Cortex of kidney (tissue), 1 donor: ENCODE measurements at places on chromosomes 3 and 15.

GRCh38 chr15:81939604-81940440, 106.0 kb downstream of the MEX3B start:
- no peak for DNase-seq

DNA sequence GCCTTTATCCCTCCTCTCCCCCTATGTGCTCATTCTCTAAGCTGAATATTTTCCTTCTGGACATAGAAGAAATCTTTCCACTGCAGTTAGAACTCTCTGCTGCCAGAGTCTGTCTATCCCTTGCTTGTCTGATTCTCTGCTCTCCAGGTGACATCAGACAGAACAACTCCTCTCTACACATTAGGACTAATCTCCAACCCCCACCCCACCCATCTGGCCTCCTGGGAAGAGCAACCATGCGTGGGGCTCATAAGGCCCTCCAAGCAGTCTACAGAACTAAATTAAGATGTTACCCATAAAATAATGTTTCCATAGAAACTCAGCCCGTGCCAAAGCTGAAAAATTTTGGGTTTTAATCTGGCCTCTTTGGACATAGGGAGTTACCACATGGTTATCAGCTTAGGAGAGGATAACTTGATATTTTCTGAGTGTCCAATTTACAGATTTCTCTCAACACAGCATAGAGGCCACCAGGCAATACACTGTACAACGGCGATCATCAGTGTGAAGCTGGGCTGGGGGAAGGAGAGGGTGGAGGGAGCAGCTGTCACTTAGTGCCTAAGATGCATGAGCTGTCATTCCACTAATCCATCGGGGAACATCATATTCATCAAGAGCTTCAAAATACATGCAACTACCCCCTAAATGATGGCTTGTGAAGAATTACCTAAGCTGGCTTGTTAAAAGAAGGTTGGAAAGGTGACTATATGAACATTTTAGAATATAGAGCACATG, 199.4 kb downstream of the CLSTN2 start:
- DNase-seq: no peak

DNA sequence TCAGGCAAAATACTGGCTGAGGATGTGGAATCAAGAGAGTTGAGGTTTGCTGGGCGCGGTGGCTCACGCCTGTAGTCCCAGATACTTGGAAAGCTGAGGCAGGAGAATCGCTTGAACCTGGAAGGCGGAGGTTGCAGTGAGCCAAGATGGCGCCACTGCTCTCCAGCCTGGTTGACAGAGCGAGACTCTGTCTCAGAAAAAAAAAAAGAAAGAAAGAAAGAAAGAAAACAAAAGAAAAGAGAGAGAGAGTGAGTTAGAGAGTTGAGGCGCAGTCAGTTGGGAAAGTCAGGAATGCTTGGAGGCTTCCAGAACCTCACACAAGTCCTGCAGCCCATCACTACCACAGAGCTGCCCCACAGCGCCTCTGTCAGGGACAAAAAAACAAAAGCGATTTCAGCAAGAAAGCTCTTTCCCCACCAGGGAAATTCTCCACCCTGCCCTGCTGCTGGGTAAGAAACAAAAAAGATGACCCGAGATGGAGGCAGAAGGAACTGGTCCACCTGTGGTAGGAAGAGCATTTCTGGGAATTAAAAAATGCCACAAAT, 13.8 kb downstream of the HDC start:
- DNase-seq: no peak

- DNase-seq: no peak
These were observed 298.2 kb upstream of the SATB1 start for GRCh38 chr3:18723206-18723810.

GRCh38 chr15:25674913-25675312, 188.2 kb downstream of the ATP10A start:
- no peak for DNase-seq

GRCh38 chr15:98751767-98752166, 103.4 kb downstream of the IGF1R start:
- no peak for DNase-seq

- no peak for DNase-seq
These were observed 16.5 kb downstream of the KLHL25 start for GRCh38 chr15:85778107-85778776.

DNA sequence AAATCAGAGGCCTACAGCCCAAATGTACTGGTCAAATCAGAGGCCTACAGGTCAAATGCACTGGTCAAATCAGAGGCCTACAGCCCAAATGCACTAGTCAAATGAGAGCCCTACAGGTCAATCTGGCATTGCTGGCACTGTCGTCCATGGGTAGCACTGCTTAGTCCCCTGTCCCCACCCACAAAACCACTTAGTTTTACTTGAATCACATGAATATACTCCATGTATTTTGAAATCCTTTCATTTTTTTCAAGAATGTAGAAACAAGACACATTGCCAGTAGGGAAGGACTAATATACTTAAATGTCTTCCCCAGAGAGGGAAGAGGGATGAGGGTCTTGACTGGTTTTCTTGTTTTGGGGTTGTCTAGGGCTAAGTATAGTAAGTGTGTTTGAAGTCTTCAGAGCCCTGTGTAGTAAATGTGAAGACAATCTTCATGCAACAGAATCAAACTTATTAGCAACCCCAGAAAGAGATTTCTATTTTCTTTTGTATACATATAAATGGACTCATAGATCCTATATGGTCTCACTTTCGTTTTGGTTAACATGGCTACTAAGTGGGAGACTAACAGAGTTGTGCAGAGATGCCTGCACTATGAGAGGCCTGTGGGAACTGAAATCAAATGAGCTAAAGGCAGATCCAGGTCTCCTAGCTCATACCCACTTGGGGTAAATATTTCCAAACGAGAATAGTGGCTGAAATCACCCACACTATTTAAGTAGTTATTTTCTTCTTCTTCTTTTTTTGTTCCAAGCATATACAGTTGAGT, 38.3 kb upstream of the DCUN1D1 start:
- DNase-seq: no peak

- no peak for DNase-seq
These were observed 130.3 kb downstream of the LIPC start for GRCh38 chr15:58562135-58562534.

- no peak for DNase-seq
These were observed 150.0 kb downstream of the CLSTN2 start for GRCh38 chr3:140085001-140085400.

DNA sequence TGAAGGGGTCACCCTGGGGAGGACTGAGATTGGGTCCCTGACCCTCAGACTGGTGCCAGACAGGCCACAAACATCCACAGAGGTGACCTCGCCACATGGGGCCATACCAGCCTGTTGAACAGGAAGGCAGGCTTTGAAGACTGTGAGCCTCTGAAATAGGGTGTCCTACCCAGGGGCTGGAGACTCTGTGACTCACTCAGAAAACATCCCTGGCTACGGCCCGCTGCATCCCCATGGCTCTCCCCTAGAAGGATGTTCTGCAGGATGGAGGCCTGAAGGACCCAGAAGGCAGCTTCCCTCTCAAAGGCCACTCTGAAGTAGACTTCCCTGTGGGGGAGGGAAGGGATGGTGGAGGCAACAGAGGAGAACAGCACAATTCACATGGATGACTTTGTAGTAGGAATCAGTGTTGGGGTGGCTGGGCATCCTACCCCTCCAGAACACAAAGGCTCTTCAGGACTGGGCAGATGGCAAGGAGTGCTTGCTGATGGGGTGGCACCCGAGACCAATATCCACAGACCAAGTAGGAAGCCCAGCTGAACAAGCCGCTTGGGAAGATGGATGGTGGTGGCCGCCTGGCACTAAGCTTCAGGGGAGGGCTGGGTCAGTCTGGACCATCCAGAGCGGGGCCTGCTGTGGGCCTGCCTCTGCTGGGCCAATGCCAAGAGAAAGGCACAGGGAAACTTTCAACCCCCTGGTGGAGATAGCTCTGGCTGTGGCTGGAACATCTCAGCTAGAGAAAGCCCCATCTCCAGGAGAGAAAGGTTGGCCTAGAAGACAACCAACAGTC, 37.6 kb upstream of the DUSP7 start:
- DNase-seq: no peak

DNA sequence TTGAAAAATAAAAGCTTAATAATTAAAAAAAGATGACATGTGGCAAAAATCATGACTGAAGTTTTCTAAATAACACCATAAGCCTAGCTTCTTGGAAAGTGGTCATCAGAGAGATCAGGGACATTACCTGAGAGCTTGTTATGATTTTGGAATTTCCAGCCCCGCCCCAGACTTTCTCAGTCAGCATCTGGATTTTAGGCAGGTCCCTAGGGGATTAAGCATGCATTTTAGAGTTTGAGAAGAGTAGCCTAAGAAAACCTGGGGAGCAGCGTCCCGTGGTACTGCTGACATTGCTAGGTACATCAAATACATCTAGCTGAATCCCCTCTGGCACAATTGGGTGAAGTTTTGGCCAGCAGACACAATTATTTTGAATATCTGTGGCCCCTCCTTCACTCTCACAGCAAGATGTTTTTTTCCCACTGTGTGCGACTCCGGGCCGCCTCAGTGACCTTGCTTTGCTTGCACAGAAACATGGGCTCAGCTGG, 58.7 kb upstream of the MEF2A start:
- no peak for DNase-seq

DNA sequence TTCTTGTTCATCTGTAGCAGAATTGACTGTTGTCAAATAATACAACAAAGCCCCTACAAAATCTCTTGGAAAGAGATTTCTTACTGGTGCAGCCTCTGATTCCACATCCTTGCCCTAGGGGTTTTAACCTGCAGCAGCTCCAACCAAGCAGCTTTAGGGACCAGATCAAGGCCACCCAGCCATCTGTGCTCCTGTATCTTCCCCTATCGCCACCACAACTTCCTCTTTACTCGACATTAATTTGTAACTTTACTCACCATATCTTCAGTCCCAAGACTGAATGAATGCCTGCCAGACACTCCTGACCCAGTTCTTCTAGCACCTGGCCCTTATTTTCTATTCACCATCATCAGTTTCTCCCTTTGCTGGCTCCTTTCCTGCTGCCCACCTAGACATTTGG, 156.6 kb upstream of the IL12A start:
- no peak for DNase-seq

- no peak for DNase-seq
These were observed 1368.9 kb downstream of the OTOL1 start for GRCh38 chr3:162865466-162865865.
